ENCODE measurements at places on chromosomes 7 and 10.

- no peak for DNase-seq
These were observed 98.0 kb upstream of the GATA3 start for GRCh38 chr10:7956508-7956907.

DNA sequence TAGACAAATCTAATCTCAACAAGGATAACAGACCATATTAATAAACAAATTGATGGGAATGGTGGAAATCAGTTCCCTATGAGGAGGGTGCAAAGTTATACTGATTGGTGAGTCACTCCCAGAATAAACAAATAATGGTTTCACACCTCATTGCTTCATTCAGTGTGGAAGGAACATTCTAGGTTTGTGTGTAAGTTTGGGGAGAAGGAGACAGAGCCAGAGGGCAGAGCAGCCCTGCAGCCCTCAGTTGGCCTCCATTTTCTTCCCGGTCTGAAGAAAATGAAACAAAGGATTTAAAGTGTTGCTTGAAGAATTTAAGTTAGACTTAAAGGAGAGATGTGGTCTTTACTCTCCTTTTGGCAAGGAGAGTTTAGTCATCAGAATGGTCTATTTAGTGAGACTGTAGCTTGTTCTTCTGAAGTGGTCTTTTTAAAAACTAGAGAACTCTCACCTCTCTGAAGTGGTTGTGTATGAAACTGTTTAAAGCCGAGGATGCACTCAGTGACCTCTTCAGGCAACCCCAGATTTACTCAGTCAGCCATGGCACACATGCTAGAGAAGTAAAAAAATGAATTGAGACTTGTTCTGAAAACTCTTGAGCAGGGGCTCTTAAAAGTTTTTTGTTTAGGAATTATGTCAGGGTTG is 27.2 kb downstream of the IKZF1 start:
- no peak for DNase-seq

DNA sequence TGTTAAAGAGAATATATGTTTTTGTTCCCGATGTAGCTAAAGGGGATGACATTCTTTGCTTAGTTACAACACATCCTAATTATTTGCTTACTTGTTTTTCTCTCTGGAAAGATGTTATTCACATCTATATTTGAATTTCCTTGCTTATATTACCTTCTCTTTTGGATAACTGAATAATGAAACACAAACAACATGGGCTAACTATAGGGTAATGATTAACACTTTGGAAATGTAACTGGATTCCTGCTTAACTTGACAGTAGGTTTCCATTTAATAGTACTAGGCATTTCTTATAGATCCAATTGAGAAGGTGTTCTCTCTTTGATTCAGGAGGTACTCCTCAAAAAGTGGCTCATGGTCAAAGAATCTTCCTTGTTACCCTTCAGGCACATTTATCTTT is 141.1 kb downstream of the CCSER2 start:
- no peak for DNase-seq

GRCh38 chr10:124734311-124735166 is 9.6 kb downstream of the FAM53B start:
- DNase-seq: no peak

GRCh38 chr10:121628859-121629258 is 30.6 kb upstream of the FGFR2 start:
- DNase-seq: no peak

DNA sequence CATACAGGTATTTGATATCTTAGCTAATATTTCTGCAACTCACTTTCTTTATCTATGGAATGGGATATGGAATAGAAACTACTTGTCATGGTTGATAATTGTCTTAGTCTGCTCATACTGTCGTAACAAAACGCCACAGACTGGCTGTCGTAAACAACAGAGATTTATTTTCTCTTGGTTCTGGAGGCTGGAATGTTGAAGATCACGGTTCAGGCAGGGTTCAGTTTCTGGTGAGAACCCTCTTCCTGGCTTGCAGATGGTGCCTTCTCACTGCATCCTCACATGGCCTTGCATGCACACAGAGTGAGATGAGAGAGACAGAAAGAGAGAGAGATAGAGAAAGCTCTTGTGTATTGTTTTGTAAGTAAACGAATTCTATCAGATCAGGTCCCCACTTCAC is 332.7 kb upstream of the MAGI2 start:
- no peak for DNase-seq

GRCh38 chr7:134875867-134876266 is 96.4 kb downstream of the CALD1 start:
- DNase-seq: no peak

- peak; percentile 53 for DNase-seq
These were observed 18.4 kb downstream of the GIMAP5 start for GRCh38 chr7:150755473-150756099.

GRCh38 chr7:126699707-126700106 is 553.0 kb downstream of the GRM8 start:
- DNase-seq: no peak

DNA sequence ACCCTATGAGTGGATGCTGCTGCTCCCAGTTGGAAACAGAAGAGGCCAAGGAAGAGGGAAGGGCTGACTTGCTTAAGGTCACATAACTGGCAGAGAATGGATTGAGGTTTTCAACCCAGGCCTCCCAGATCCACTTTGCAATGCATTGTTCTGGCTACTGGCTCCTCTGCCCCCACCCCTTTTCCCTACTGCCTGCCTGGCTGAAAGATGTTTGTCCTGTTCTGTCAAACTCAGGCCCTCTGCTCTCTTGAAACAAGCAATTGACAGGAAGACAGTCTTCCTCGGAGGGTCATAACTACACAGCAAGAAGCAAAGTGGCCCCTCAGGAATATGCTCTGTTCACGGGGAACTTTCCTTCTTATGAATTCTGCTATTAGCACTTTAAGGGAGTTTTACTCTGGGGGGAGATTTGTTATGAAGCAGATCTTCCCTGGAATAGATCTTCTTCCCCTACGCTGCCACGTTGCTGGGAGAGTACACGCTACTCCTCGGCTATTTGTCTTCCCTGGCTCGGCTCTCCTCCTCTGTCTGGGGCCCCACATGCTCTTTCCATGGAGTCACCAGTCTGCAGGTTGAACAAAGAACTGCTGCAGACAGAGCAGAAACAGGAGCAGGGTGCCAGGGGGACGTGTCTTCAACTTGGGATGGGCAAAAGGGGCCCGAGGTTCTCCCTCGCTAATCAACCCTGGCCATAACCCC is 436.1 kb downstream of the TYW1 start:
- DNase-seq: no peak

DNA sequence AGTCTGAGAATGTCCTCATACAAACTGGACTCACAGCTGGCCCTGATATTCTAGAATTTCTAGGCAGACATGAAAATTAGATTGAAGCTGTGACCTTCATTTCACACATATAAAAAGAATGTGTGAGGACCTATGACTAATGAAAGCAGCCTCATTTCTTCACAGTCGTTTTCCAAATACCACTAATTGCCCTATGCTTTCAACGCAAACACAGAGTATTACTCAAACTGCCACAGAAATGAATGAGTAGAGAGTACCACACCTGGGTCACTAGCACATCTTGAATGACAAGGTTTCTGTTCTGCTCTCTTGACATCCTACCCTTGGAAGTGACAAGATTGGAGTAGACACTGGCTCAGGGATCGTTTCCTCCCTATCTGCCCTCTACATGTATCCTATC is 142.4 kb downstream of the C1GALT1 start:
- DNase-seq: no peak

DNA sequence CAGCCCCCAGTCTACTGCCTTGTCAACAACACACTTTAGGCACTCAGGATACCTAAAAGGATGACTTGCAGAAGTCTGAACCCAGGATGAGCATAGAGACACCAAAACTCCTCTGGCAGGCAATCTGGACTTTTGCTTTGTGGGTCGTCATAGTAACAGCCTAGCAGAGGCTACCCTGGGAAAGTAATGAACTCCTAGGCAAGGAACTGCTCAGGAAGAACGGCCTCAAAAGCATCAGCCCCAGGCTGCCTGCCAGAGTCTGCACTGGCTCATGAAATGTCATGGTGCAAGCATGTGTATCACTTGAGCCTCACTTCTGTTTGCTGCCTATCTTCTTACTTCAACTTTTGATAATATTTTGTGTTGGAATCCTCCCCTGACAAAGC is 715.1 kb downstream of the GRID1 start:
- DNase-seq: no peak

GRCh38 chr10:23341004-23341403 is 3.6 kb downstream of the C10orf67 start:
- no peak for DNase-seq

GRCh38 chr10:97713826-97714400 is 383 bp downstream of the MARVELD1 start:
- DNase-seq: no peak

- DNase-seq: no peak
These were observed 119.5 kb downstream of the BAMBI start for GRCh38 chr10:28796606-28797512.

GRCh38 chr7:156496363-156496769 is 144.2 kb upstream of the RNF32 start:
- no peak for DNase-seq

DNA sequence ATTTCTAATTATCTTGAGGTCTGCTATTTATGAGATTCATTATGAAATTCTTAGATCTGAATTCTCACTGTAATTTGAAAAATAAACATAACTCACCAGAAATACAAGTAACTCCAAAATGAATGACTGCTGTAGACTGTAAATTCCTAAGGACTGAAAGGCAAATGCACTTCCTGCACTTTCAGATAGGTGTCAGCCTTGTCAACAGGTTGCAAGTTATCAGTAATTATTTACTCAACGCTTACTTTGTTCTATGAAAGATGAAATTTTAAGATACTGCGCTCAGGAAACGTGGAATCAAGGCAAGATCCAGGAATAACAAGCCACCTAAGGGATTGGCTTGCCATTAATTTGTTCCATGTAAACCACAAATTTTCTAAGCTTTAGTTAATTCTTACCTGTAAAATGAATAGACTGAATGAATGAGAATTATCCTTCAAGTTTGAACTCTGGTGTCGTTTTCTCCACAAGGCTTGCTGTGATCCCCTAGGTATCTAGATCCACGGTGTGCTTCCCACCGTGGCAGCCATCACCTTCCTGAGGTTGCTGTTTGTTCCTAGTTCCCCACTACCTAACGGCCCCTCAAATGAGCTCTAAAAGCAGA is 12.6 kb downstream of the DHX32 start:
- DNase-seq: peak; percentile 4

DNA sequence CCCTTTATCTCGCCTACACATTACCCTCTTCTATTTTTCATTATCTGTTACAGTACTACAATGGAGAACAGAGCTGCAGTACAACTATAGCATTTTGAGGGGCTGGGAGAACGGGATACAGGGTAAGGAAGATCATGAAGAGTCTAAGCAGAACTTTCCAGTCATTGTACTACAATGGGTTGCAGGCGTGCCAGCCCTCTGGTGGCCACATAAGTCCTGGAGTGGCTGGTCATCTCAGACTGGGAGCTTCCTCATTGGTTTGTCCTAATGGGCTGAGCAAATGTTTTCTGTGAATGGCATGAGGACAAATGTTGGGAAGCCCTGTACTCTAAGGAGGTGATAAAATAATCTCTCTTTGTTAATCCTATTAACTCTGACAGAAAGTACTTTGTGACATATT is 33.0 kb downstream of the TMEM106B start:
- DNase-seq: no peak

DNA sequence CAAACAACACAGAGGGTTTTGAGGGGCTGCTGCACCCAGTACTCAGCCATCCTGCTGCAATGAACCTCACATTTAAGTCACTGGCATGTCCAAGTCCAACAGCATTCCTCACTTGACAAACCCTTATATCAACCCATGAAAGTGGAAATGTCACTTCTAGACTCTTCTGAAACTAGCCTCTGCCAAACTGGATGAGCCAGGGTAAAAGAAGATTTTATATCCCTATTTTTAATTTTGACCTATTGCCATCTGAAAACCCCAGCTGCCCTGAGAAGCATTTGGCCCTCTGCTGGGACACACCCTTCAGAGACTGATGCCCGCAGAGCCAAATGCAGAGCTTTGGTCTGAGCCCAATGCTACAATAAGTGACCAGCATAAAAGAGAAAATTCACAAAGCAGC is 201.1 kb downstream of the ANK3 start:
- no peak for DNase-seq

GRCh38 chr7:21454182-21454581 is 26.3 kb downstream of the SP4 start:
- no peak for DNase-seq

GRCh38 chr7:6637544-6638229 is 569 bp downstream of the ZNF316 start:
- peak; percentile 29 for DNase-seq

- no peak for DNase-seq
These were observed 239.9 kb downstream of the CSTF2T start for GRCh38 chr10:51459476-51459875.

DNA sequence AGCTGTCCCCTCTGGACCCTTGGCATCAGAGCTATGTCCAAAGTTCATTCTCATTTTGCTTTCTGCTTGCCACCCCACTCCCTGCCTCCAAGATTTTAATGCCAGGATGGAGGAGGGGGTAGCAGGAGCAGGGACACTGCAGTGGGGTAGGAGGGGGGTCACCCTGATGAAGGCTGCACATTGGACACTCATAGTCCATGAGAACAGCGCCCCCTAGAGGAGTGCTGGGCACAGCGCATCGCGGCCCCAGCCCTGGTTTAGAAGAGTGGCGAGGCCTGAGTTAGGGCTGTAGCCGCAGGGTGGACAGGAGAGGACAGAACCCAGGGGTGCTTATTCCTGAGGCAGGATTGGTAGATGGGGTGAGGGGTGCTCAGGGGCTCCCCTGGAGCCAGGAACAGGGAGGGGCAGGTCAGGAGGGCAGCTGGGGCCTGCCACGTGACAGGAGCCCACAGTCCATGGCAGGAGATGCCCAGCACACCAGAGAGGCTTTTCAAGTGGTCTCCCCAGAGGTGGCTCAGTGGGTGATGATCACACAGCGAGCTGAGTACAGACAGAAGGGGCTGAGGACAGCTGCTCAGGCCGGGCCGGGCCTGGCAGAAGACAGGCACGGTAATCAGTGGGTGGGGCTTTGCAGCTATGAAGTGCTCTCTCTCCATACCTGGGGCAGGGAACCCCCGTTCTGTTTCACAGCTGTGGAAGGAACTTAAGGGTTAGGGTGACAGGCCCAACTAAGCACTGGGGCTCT is 71.4 kb downstream of the NEURL1 start:
- no peak for DNase-seq

DNA sequence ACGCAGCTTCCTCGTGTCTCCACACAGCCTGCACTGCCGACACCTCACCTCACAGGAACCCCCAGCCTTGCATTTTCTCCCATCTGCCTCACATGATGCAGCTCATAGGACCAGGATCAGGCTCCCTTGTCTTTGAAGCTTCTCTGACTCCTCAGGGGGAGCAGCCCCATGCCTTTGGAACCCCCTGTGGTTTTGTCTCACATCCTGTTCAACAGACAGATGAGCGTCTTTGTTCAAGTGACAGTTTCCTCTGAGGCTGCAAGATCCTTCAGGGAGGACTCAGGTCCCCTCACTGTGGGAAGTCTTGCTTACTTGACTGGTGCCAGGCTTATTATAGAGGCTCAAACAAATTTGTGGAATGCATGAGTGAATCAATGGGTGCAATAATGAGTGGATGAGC is 667.1 kb downstream of the INHBA start:
- no peak for DNase-seq

- no peak for DNase-seq
These were observed 30.3 kb downstream of the HACD1 start for GRCh38 chr10:17586821-17587234.

- DNase-seq: no peak
These were observed 176.7 kb downstream of the ADARB2 start for GRCh38 chr10:1560535-1561192.

All from activated T-cell treated with anti-CD3 and anti-CD28 coated beads for 4 hours (primary cell).